ENCODE measurements at places on chromosomes 11 and 22.

DNA sequence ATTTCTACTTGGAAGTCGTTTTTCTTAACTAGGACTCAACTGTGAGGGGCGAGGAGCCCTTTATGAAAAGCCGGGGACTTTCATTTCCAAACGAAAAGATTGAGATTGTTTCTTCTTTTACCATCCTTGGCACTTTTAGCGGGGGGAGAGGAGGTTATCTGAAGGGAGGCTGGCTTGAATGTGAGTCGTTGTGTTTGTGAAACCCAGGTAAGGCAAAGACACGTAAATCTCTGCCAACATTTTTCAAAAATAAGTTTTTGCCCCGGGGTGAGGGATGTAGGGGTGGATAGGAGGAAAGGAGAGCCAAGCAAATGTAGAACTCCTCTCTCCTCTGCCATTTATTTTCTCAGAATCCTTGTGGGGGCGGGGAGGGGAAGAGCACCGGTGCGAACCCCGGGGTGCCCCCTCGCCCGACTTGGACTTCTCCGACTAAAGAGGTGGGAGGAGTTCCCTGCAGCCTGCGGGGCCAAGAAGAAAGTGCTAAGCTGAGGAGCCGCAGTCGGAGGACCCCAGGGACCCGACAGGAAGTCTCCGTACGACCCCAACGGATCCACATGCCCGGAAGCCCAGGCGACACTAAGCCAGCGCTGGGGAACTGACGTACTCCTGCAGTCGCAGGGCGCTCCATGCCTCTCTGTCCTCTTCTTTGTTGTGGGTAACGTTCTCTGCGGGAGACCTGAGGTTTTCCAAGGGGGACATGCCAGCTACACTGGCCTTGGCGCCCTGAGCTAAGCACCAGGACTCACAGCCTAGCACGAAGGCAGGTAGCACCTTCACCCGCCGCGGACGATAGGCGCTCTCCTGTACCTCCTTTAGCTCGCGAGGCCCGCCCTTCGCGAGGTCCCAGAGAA lies 2.4 kb upstream of the WT1 start:
- DNase-seq = no peak

- DNase-seq = no peak
Observed at GRCh38 chr11:69540118-69541000, 58.9 kb downstream of the LINC01488 start.

GRCh38 chr11:113015098-113015455 lies 53.9 kb downstream of the NCAM1 start:
- DNase-seq = no peak

DNA sequence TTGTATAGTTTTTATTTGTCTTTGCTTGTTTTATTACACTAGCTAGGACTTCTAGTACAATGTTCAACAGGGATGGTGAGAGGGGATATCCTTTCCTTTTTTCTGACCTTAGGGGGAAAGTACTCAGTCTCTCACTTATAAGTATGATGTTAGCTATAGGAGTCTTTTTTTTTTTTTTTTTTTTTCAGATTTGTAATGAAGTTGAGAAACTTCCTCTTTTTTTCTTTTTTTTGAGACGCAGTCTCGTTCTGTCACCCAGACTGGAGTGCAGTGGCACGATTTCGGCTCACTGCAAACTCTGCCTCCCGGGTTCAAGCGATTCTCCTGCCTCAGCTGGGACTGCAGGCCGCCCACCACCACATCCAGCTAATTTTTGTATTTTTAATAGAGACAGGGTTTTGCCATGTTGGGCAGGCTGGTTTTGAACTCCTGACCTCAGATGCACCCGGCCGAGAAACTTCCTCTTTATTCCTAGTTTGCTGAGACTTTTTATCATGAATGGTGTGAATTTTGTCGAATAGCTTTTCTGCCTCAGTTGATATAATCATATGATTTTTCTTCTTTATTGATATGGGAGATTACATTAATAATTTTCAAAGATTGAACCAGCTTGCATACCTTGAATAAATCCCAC lies 10.9 kb downstream of the TRIM22 start:
- DNase-seq = no peak

DNA sequence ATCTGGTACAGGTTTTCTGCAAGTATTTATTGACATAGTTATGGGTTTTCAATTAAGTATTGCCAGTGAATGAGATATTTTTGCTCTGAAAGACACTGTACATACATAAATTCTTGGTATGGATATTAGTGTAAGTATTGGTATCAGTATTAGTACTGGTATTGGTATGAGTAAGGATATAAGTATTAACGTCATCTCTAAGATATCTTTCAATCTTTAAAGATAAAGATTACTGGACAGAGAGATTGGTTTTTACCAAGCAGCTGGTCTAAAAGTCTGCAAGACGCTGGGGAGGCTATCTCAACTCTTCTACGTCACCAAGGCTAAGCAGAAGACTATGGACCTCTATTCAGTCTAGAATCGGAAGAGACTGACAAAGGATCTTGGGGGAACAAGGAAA lies 234.5 kb downstream of the NXPE2 start:
- DNase-seq = no peak

DNA sequence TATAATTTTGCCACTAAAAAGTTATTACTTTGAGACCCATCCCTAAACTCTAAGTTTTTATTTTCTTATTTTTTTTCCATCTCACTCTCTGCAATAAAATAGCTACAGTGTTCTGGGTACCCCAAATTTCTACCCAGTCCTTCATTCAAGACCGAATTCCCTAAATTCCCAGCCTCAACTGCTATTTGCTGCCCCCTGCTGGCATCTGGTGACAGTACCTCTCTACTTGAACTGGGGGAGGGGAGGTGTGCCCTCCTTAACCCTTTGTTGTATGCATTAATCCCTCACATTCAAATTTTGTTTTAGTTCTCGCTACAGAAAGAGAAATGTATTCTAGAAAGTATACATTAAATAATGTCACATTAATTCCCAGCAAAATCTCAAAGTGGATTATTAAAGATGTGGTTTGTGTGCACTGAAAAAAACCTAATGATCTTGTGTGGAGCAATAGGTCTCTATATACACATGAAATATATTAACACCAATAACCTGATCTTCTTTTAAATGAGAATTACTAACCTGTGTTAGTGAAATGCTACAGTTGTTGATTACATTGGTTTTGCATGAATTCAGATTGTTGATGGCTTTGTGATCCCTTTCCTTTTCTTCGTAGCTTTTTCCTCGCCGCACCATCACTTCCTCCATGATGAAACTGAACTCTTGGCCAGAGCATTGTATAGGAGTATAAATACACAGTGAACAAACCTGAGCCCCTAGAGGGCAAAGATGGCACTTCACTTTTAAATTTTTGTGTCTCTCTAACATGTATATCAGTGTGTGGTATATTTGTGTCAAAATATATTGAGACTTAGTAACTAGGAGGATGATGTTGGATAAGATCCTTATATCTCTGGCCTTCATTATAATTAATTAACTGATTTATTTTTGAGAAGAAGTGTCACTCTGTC lies 590.0 kb downstream of the METTL15 start:
- DNase-seq = no peak

DNA sequence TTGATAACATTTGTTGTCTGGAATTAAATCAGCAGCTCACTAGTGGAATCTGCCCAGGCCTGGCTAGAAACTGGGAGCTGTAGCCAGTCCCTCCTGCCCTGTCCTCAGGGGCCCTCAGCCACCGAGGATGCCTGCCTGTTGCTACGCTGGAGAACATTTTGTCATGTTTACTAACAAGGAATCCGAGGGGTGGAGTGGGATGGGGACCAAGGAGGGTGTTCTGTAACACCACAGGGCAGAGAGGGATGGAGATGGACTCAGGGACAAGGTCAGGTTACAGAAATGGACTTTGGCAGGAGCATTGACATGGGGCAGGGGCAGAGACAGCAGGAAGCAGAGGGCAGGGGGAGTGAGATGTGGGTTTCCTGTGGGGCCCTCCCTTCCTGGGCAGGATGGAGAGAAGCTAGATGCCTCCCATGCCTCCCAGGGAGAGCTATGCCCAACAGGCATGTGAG lies 45.8 kb upstream of the AMPD3 start:
- DNase-seq = no peak
